Psoas muscle (tissue), 8 donors: ENCODE measurements at places on chromosomes 1 and 21. TPM values are rescaled to one million over a fixed set of nuclear protein-coding genes. Genes with fewer than 3 reads are reported as not detected.

Gene BARHL2
- not detected for total RNA-seq

Gene OR14A2
- not detected for total RNA-seq

- no peaks in the 10 kb centered on the region for H3K27me3 ChIP-seq
- H3K36me3 ChIP-seq: peaks cover 5% of the 10 kb centered on the region
- DNase-seq: no peak
- no peaks in the 10 kb centered on the region for H3K4me1 ChIP-seq
- no peak overlapping the region for H3K27ac ChIP-seq
Observed at GRCh38 chr1:235999259-235999925, 65.5 kb downstream of the NID1 start.

DNA sequence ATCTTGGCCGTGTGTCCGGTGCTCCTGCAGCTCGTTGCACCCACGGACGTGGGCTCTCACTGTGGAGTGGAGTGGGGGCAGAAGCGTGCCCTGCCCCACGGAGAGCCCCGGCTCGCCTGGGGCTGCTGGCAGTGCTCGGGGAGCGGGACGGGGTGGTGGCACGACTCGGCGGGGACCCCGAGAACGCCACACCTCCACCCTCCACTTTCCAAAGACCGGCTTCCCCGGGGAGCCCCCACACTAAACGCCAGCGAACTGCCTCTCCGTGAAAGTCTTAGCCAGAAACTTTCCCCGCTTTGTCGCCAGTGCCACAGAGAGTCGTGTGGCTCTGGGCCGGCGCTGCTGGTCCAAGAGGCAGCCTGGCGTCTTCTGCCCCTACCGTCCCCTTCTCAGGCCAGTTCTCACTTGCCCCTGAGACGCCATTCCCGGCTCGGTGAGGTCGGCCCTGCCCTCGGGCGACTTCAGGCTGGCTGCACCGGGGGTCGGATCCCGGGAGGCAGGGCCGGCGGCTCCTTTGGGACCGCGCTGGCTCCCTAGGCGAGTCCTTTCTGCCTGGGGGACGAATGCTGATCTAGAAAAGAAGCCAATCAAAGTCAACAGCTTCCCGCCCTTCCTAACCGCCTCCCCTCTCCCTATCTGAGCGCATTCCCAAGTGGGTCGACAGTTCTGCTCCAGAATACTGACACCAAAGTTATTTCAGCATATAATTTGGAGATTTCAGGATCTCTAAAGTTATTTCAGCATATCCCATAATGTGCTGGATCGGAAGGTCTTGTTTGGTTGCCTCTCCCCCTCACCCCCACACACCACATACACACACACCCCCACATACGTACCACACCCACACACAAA, 2.6 kb upstream of the SAMD13 start:
- H3K36me3 ChIP-seq: no peaks in the 10 kb centered on the region
- peak; percentile 66 for DNase-seq
- peak overlapping the region; percentile 96 for H3K4me3 ChIP-seq

DNA sequence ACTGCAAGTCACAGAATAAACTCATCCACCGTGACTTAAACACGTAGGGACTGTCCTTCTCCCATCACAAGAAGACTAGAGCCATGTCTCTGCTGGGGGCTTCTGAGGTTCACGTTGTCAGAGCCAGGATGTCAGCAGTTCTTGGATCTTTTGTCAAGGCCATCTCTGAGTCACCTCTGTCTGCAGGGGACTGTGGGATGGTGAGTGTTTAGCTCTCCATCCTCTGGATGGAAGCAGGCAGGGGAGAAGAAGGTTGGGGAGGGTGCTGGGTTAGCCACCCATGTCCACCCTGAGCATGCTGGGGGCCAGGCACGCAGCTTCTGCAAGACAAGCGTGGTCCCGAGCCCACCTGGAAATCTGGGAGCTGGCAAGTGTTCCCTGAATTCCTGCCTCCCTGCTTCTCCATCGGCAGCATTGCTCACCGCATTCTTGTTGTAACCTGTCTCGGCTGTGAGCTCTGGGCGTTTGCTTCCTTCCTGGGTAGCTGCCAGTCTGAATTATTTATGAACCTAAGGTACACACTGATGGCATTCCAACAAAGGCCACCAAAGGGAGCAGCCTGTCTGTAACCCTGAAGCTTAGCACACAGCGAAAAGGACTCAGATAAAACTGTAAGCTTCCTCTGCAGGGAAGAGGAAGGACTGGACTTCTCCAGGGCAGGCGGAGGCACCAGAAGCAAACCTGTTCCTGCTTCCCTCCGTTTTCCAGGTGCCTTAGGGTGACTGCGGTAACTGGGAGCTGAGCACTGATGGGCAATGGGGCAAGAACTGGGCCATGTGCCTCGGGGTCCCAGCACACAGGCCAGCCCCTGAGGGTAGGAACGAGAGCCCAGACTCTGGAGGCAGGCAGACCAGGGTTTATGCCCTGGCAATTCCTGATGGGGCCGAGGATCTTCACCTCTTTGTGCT, 88.6 kb downstream of the RIPK4 start:
- DNase-seq: no peak
- peaks cover 9% of the 10 kb centered on the region for H3K27me3 ChIP-seq
- no peak overlapping the region for H3K27ac ChIP-seq

DNA sequence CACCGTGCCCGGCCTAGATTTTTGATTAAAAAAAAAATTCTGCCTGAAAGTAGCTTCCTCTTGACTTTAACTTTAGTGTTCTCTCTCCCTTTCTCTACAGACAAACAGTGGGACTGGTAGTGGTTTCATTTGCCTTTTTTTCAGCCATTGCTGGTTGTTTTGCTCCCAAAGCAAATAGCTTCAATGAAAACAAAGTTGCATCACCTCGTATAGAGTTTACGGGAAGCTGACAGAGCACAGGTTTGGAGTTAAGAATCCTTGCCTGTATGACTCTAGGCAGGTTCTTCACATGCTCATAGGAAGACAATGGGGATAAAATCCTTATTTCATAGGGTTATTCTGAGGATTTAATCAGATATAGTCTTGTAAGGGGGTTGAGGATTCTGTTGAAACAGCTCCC, 21.6 kb downstream of the AADACL4 start:
- H3K4me3 ChIP-seq: no peak overlapping the region
- no peaks in the 10 kb centered on the region for H3K27me3 ChIP-seq
- H3K36me3 ChIP-seq: no peaks in the 10 kb centered on the region
- no peak for DNase-seq
- H3K27ac ChIP-seq: no peak overlapping the region

- H3K27me3 ChIP-seq: no peaks in the 10 kb centered on the region
- no peaks in the 10 kb centered on the region for H3K36me3 ChIP-seq
- no peak overlapping the region for H3K4me3 ChIP-seq
- peaks cover 5% of the 10 kb centered on the region for H3K4me1 ChIP-seq
Observed at GRCh38 chr1:246753670-246754535, 29.7 kb downstream of the SCCPDH start.

- no peak overlapping the region for H3K4me3 ChIP-seq
- no peaks in the 10 kb centered on the region for H3K36me3 ChIP-seq
- H3K4me1 ChIP-seq: no peaks in the 10 kb centered on the region
- H3K27ac ChIP-seq: no peak overlapping the region
Observed at GRCh38 chr1:209153411-209153810, 430.1 kb upstream of the CAMK1G start.
